SHP77 (cell line): ENCODE measurements at places on chromosomes 5 and 9.

GRCh38 chr9:87891754-87892153 lies 9.1 kb downstream of the SPATA31E1 start:
- DNase-seq, result no peak

- no peak for DNase-seq
These were observed 77.1 kb downstream of the HOMER1 start for GRCh38 chr5:79436821-79437220.

DNA sequence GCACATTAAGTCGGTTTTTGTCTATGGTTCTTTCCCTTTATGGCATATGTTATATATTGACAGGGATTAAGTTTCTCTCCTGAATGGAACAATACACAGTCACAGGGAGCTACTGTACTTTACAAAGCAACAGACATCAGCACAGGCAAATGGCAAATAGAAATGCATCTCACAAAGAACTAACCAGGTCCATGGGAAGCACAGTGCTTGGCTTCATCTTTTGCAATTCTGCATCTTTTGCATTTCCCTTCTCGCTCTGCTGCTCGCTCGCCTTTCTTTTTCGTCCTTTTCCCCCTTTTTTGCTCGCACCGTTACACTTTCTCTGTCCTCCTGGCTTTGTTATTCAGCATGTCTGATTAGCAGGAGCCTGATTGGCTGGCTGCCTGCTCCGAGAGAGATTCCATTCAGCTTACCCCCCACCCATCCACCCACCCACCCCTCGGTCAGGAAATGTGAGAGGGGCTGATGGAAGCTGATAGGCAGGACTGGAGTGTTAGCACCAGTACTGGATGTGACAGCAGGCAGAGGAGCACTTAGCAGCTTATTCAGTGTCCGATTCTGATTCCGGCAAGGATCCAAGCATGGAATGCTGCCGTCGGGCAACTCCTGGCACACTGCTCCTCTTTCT lies at the start of gene ADAMTSL1:
TSS of gene ADAMTSL1 (plus strand) at position 502 of the 628 bp plus-strand sequence. CDS start at position 582, 80 bp downstream.
- peak; percentile 27 for DNase-seq

- no peak for DNase-seq
These were observed 139.7 kb upstream of the PCA3 start for GRCh38 chr9:76624391-76625048.

DNA sequence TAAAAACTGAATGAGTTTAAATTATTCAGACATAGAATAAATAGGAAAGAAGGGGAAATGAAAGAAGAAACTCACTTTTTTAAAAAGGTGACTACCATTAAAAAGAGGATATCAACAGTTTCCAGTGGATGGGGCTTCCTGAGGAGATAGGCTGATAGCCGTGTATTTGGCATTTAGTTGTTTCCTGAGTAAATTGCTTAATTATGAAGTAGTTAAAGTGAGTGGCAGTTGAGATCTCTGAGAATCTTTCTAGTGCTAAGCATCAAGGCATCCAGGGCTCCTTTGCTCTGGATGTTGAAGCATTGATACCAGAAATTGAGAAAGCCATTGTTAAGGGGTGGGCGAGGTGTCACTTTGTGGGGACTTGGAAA lies 2.7 kb downstream of the TNFAIP8 start:
- no peak for DNase-seq

DNA sequence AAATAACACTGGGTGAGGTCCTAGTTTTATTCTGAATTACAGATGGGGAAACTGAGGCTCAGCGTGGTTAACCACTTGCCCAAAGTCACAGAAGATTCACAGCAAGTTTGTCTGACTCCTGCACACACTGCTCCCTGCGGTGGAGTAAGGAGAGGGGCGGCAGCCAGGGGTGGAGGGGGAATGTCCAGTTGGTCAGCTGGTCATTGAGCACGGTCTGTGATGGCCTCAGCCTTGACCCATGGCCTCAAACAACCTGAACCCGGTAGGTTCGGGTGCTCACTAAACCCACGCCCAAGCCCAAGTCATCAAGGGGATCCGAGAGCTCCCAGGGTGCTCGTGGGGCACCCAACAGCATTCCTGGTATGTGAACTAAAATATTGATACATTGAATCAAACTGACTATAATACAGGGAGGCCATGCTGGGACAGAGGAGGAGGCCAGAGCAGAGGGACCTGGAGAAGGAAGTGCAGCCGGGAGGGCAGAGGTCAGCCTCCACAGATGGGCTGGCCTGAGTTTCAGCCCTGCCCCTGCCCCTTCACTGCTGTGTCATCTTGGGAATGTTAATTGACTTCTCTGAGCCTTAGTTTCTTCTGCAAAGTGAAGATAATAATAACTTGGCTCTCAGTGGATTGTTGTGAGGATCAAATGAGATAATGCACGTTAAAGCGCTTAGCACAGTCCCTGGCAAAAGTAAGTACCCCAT lies 3.6 kb upstream of the IL17B start:
- DNase-seq, result no peak

- DNase-seq, result no peak
These were observed 206.7 kb downstream of the ARRDC3 start for GRCh38 chr5:91176288-91177016.

DNA sequence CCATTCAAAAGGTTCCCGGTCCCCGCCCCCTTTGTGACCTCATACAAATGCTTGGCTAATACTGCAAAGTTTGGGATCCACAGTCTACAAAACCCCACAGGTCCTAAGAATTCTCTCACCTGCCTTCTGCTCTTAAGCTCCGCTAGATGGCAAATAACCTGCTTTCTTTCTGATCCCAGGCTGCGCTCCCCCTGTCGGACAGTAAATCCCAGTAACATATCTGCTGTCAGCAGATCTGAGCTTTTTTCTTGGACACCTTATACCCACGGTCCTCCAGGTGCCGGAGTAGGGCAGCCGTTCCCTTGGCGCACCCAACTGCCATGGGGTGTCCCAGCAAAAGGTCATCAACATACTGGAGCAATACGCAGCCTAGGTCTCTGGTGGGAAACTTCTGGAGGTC lies 39.0 kb upstream of the PPP1R26 start:
- no peak for DNase-seq

DNA sequence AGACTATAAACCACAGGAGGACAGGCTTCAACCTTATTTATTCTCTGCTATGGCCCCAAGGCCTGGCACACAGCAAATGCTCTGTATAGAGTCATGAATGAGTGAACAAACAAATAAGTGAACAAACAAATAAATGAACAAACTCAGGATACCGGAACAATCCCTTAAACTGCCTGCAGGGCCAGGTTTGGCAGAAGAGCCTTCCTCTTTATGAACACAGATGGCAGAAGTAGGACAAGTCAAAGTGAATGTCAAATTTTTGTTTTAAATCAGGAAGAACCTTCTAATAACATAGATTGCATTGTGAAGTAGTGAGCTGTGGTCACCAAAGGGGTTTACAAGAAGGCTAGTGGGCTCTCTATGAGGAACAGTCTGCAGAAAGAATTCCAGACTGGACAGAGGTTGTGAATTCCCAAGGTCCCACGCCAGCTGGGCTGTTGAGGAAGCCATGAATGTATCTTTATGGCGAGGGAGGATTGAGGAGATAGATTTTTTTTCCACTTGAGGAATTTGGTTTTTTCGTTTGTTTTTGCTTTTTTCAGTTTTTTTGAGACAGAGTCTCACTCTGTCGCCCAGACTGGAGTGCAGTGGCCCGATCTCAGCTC lies 30.3 kb upstream of the STING1 start:
- no peak for DNase-seq

DNA sequence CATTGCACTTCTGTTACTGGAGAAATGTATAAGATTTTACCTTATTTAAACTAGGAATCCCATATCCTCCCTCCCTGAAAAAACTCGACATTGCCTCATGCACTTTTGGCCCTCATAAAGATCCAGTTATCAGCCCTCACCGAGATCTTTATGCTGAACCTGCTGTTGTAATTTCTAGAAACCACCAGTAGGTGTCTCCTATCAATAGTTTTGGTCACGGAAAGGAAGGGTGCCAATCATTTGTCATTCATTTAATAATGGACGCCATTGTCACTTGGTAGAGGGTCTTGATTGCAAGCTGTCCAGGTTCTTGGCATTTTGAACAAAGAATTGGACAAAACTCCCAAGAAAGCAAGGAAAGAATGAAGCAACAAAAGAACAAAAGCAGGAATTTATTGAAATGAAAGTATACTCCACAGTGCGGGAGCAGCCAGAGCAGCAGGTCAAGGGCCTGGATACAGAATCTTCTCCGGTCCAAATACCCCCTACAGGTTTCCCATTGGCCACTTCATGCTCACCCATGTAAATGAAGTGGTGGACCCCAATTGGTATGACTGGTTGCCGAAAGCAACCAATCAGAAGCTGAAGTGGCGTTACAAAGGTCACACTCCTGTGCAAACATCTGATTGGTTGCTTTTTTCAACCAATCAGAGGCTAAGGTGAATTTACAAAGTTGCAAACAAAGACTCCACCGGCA lies 524.3 kb downstream of the PSAT1 start:
- peak; percentile 2 for DNase-seq
